ENCODE measurements at places on chromosomes 12 and 14.
A peak's percentile ranks its signal among the peaks of the same experiment; 100 is the strongest.

GRCh38 chr14:69048456-69048855 lies 69.4 kb upstream of the ACTN1 start:
- no peak for DNase-seq

DNA sequence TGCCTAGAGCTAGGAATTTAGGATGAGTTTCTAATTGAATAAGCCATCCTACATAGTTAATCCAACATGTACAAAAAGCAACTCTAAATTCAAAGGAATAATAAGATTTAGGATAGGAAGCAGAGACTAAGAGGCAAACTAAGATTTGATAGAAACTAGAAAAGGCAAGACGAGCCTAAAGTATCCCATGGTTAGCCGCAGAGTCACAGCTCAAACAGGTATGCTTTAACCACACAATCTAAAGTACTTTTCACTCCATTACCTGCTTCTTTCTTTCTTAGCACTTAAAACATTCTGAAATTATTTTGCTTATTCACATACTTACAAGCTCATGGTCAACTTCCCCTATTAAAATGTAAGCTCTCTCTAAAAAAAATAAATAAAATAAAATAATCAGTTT lies 51.8 kb downstream of the OTOGL start:
- no peak for DNase-seq

- peak; percentile 38 for DNase-seq
Observed at GRCh38 chr14:95184413-95184790, 27.1 kb upstream of the DICER1 start.

- peak; percentile 22 for DNase-seq
Observed at GRCh38 chr14:84254290-84254689, 1275.7 kb upstream of the FLRT2 start.

DNA sequence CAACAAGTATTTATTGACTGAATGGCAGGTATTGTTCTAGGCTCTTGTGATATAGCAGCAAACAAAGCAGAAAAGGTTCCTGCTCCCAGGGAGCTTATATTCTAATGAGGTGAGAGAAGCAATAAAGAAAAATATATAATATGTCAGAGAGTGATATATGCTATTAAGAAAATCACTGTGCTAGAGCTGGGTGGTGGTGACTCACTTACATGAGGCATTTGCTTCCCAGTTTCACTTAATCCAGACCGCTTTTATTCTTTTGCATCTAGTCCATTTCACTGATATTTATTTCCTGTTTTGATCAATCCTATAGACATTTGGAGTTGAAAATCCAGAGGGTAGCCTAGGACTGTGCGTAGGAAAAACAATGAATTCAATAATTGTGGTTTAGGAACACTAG lies 17.5 kb downstream of the TRHDE start:
- DNase-seq, result no peak

DNA sequence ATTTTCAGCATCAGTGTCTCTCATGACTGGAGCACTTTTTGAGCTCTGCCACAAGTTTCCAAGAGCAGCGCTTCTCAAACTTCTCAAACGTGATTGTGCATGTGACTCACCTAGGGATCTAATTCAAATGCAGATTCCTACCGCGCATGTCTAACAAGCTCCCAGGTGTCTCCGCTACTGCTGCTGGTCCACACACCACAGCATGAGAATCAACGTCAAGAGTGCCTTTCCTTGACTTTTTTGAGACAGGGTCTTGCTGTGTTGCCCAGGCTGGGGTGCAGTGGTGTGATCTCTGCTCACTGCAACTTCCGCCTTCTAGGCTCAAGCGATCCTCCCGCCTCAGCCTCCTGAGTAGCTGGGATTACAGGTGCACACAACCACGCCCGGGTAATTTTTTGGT lies 22.4 kb downstream of the GLRX5 start:
- DNase-seq, result no peak

DNA sequence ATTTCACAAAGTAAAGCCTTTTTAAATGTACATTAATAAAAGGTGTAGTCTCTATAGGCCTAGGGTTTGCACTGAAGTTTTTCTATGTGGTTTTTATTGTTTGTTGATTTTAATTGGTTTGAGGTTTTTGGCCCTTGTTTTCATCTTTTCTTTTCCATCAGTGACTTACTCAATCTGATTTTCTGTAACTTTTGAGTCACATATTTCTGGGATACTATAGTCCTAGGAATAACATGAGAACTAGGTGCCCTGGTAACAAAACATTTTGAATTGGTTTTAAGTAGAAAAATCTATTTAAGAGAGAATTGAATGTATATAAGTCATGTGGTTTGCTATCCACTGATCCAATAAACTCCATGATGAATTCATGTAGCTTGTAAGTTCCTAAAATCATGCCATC lies 311.9 kb downstream of the CEP128 start:
- no peak for DNase-seq

- no peak for DNase-seq
Observed at GRCh38 chr14:73740618-73741326, 26.6 kb upstream of the PNMA1 start.
